ENCODE measurements at places on chromosomes 12 and 14.

DNA sequence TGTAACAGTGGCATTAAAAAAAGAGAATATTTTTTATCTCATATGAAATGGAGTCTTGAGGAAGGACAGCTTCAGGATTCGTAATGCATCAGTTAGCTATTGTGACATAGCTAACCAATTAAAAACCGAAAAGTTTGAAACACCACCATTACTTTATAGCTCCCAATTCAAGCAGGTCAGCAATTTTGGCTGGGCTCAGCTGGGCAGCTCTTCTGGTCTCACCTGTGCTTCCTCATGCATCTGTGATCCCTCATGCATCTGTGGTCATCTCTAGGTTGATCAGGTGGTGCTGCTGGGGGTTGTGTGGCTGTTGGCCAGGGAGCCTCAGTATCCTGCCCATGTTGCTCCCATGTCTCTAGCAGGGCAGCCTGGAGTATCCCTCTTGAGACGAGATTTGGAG lies 76.7 kb upstream of the KCNA1 start:
- DNase-seq, result no peak

DNA sequence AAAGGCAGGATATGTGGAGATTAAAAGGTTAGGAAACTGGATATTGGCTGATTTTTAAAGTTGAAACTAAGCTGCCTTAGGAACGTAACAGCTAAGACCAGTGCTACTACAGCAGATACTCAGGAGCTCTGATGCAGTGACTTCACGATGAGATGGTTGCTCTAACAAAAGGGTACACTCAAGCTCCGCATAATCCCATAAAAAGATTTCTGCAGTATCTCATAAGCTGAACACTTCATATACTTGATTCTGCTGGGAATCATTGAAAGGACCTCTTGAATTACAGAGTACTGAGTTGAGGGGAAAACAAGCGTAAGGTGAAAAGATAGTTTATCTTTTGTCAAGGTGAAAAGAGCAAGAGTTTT lies 3.7 kb downstream of the RNF10 start:
- DNase-seq, result no peak

- no peak for DNase-seq
These were observed 152.2 kb upstream of the HIF1A start for GRCh38 chr14:61542848-61543790.

- DNase-seq, result no peak
These were observed 5.9 kb upstream of the GNB3 start for GRCh38 chr12:6834873-6835272.

DNA sequence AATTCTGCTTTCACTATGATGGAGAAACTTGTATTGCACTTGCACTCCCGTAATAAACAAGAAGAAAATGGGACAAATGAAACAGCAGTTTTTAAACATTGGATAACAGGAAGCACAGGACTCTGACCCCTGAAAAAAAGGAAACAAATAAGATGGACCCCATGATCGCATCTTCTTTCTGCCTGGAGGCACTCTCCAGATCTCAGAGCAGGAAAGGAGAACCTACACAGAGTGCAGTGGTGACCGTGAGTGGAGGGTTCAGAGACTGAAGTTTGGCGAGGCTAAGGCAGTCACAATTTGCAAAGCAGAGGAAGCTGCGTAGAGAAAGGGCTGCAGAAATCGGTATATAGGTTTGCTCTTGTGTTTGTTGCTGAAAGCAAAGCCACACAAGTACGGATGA lies 6.1 kb upstream of the FGF6 start:
- DNase-seq, result no peak

DNA sequence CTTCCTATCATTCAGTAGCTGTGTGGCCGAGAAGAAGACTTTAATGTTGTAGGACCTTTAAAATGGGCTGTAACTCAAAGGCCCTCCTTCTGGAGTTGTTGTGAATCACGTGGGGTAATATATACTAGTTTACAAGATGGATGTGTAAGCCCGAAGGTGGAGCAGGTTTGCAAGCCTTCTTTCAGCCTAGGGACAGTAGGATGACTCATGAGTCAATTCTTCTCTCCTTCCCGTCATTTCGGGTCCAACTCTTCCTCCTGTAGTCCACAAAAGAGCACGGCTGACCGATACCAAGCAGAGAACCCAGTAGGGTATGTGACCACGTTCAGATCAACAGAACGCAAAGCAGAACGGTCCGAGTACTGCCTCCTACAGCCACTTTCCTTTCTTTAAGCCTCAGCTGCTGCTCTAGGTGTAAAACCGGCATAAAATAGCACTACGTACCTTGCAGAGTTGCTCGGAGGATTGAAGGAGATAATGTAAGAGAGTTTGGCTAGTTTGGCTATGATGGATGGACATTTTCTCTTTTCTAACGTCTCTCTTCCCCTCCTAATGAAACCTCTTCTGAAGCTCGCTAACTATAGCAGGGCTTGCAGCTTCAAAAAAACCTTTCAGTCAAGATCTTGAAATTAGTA lies 1.3 kb upstream of the RASSF3 start:
- DNase-seq, result peak; percentile 80

- DNase-seq, result no peak
These were observed 281.9 kb downstream of the CACNA1C start for GRCh38 chr12:2334689-2335088.

- DNase-seq, result no peak
These were observed 375.3 kb upstream of the KITLG start for GRCh38 chr12:88955531-88955930.

- no peak for DNase-seq
These were observed 69.5 kb downstream of the TMEM30B start for GRCh38 chr14:61211476-61212255.

GRCh38 chr12:2288001-2288400 lies 235.2 kb downstream of the CACNA1C start:
- DNase-seq, result no peak

- DNase-seq, result no peak
These were observed 41.4 kb downstream of the FUT8 start for GRCh38 chr14:65453807-65454480.

DNA sequence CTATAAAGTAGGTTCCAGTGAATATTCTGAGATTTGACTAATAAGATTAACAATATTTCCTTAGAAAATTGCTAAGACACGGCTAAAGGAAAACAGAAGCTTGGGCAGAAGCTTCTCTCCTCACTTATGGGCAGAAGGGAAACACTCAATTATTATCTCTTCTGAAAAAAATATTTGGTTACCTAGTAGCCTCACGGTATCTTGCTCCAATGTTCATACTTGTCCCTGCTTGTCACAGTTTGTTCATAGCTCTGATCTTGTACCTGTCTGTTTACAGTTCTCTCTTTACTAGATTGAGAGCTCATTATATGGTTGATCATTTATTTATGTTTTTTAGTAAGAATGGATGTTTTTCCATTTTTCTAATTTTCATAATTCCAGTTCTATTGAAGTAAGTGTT lies 458.0 kb upstream of the ATP2B1 start:
- no peak for DNase-seq

All from colonic mucosa (tissue), 4 donors.